ENCODE measurements at places on chromosomes 6 and 20. TPM values are rescaled to one million over a fixed set of nuclear protein-coding genes. Genes with fewer than 3 reads are reported as not detected.
A peak's percentile ranks its signal among the peaks of the same experiment; 100 is the strongest.

KIAA1755 gene
- total RNA-seq = 0.20 TPM

DNA sequence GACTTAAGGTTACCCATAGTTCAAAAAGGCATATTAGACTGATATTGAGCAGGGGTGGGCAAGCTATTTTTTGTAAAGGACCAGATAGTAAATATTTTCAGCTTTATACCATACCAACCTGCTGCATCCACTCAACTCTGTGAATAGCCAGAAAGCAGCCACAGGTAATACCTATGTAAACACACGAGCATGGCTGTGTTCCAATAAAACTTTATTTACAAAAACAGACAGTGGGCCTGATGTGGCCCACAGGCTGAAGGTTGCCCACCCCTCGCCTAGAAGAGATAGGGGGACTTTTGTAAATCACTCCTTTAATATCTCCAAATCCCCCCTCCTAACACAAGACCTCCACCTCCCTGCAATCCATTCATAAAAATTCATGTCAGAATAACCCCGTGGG lies 64.4 kb downstream of the PSMG4 start:
- DNase-seq = no peak

- DNase-seq = no peak
These were observed 3.1 kb downstream of the PPP1R18 start for GRCh38 chr6:30683183-30683979.

GRCh38 chr6:52385074-52385473 lies 23.1 kb downstream of the PAQR8 start:
- DNase-seq = peak; percentile 26

ADGRG6 gene
- 33.4 TPM for total RNA-seq

GRCh38 chr6:128487746-128488145 lies 32.7 kb downstream of the PTPRK start:
- peak; percentile 71 for DNase-seq

LGSN gene
- total RNA-seq = not detected

GRCh38 chr6:3001773-3002293 lies 2.1 kb downstream of the NQO2 start:
- DNase-seq = peak; percentile 88

DNA sequence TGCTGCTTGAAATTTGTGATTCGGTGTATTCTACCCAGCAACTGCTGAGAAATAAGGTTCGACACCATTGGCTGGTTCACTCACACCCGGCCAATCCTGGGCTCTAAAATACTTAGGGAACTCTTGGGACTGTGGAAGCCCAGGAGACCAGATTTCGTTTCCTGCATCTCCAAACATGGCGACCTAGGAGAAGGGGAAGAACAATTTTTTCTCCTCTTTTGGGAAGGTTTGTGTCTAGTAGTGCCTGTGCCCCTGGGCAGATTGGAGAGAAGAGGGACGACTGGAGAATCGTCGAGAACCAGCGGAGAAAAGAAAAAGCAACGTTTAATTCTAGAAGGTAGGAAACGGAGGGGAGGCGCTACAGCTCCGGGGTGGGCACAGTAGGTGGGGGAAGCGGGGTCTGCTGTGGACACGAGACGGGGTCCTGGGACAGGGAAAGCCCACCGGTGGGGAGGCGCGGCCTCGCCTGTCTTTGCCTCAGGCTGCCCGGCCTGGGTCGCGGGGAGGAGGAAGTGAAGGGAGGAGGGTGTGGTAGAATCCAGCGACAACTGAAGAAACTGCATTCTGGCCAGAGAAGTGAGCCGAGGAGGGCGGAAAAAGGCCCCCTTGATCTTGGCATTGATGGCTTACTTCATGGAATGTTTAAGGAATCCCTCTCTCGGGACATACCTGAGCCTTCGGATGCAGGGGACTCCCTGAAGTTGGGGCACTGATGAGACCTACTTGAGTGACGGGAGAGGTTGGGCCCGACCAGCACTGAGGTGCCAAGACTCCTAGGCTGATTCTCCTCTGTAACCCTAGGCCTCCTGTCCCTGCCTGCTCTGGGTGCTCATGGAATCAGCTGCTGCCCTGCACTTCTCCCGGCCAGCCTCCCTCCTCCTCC lies at the start of gene BTN2A1:
Gene BTN2A1, plus strand, starts transcription at position 150 of the 883 bp plus-strand sequence. Its CDS starts 682 bp downstream, at position 832.
- DNase-seq = peak; percentile 88

DNA sequence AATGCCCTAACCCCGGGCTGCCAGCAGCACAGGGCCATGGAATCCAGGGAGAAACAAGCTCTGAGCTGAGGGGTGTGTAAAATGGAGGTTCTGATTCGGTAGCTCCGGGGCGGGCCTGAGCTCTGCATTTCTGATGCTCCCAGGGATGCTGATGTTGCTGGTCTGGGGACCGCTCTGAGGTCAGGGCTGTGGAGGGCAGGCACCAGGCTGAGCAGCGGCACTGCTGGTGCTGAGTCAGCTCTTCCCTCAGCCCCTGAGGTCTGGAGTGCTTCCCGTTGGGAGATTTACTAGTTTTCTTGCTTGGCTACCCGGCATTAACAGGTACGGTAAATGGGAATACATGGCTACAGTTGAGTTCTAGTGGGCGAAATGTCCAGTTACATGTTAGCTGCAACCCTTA lies 18.6 kb upstream of the CST3 start:
- DNase-seq = no peak

TPBG gene
- 28.9 TPM for total RNA-seq

CDH22 gene
- 0.07 TPM for total RNA-seq

DNA sequence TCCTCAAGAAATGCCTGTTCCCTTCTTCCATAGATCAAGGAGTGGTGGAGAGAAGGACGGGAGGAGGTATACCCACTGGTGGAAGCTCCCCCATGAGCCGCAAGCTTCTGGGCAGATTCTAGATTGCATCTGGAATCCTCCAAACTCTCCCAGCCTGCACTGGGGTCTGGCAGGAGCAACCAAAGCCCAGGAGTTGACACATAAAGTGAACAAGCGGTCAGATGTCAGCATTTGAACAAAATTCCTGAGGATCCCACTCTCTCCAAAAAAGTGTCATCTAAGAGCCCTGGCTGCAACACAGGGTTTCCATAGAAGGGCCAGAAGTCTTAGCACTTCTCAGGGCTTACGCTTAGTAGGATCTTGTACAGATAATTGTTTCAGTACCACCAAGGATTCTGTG lies 88.2 kb downstream of the KCNB1 start:
- no peak for DNase-seq

- no peak for DNase-seq
These were observed 29.5 kb downstream of the RBM38 start for GRCh38 chr20:57420571-57421252.

DNA sequence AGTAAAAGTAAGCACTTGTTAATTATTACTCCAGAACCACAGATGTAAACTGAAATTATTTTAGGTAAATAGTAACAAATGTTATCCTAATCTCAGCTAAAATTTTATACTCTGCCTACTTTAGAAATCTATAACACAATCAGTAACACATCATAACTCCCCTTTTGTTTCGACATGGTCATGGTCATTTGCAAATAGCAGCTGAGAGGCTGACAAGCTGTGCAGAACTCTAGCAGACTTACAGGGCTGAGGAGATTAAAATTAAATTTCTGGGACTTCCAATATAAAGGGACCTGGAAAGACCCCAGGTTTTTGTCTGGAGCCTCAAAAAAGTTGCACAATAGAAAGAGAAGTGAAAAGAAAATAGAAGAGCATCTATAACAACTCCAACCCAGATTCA lies 88.8 kb downstream of the PRL start:
- no peak for DNase-seq

MRAP2 gene
- total RNA-seq = 0.09 TPM

GRCh38 chr20:2865630-2866029 lies 7.7 kb upstream of the PTPRA start:
- DNase-seq = no peak

DEF6 gene
- 16.5 TPM for total RNA-seq

DNA sequence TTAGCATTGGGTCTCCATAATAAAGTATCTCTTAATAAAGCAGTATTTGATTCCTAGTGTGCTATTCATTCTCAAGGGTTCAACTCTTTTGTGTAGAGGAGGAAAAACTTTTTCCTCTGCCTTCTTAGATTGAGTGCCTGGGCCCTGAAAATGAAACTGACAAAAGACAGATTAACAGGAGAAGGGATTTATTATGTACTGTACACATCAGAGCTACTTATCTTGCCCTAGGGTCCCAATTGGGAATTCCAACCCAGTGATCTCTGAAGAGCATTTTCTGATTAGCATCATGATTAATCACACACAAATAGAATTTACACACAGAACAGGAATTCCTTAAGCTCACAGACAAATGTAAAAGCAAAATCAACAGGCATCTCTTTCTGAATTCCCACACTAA lies 128.9 kb downstream of the CD164 start:
- DNase-seq = no peak

TMEM217 gene
- total RNA-seq = 0.74 TPM

DNA sequence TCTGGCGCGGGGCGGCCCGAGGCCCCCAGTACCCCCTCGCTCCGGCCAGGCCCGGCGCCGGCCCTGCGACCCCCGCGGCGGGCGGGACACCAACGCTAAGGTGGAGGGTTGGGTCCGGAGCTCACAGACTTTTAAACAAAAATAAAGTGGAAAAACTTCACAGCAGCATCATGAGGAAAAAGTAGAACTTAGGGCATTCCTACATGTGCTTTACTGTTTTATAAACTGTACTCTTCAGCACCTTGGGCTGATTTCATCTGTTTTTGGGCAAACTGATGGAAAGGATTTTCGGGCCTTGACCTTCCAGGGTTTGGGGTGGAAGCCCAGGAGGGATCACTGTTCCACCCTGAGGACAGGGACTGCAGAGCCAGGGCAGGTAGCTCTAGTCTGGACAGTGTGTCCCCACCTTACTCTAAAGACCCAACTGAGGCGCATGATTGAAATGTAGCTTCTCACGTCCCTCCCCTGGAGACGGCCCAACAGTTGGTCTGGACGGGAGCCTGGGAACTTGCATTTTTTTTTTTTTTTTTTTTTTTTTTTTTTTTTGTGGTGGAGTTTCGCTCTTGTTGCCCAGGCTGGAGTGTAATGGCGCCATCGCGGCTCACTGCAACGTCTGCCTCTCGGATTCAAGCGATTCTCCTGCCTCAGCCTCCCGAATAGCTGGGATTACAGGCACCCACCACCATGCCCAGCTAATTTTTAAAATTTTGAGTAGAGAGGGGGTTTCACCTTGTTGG lies 740 bp downstream of the NELFCD start:
- DNase-seq = peak; percentile 35

LY6G5C gene
- total RNA-seq = 0.30 TPM

- no peak for DNase-seq
These were observed 30.2 kb upstream of the RNF8 start for GRCh38 chr6:37323580-37323979.

DNA sequence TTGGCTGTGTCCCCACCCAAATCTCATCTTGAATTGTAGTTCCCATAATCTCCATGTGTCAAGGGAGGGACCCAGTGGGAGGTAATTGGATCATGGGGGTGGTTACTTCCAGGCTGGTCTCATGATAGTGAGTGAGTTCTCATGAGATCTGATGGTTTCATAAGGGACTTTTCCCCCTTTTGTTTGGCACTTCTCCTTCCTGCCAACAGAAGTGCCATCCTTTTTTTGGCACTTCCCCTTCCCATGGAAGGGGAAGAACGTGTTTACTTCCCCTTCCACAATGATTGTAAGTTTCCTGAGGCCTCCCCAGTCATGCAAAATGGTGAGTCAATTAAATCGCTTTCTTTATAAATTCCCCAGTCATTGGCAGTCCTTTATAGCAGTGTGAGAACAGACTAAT lies 18.0 kb upstream of the PI3 start:
- no peak for DNase-seq

- DNase-seq = no peak
These were observed 162.4 kb downstream of the CD109 start for GRCh38 chr6:73858376-73858775.

RBL1 gene
- 10.7 TPM for total RNA-seq

GRCh38 chr6:153028286-153028685 lies 25.8 kb upstream of the MTRF1L start:
- DNase-seq = no peak

DNA sequence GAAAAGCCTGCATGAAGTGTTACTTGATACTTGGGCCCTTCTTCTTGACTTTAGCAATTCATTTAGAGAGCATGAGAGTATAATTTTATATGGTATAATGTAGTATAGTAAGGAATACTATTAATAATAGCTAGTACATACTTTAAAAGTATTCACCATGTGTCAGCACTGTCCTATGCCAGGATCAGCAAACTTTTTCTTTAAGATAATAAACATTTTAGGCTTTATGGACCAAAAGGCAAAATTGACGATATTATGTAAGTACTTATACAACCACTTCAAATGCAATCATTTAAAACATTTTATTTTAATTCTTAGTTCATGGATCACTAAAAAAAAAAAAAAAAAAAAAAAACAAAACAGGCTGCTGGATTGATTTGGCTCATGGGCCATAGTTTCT lies 163.9 kb downstream of the IBTK start:
- no peak for DNase-seq

- no peak for DNase-seq
These were observed 2.3 kb downstream of the GNAS start for GRCh38 chr20:58854638-58855471.

DNA sequence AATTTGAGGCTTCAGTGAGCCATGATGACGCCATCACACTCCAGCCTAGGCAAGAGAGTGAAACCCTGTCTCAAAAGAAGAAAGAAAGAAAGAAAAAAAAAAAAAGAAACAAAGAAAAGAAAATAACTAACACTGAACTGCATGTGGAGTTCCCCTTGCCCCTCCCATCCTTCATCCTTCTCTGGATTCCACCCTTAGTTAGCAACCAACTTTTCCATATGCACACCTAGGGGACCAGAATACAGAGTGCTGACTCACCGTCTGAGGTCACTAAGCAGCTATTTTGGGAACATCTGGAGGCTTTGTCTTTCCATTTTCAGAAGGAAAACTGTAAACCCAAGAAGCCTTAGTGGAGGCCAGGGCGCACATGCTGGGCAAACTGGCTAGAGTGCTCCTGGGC lies 257.4 kb downstream of the MAFB start:
- DNase-seq = no peak

- no peak for DNase-seq
These were observed 84.5 kb upstream of the LRFN2 start for GRCh38 chr6:40671694-40672050.

- no peak for DNase-seq
These were observed 63.5 kb downstream of the CLIC5 start for GRCh38 chr6:45952168-45952529.

CAP2 gene
- total RNA-seq = 16.5 TPM

BIRC7 gene
- not detected for total RNA-seq

MTO1 gene
- total RNA-seq = 17.4 TPM

DNA sequence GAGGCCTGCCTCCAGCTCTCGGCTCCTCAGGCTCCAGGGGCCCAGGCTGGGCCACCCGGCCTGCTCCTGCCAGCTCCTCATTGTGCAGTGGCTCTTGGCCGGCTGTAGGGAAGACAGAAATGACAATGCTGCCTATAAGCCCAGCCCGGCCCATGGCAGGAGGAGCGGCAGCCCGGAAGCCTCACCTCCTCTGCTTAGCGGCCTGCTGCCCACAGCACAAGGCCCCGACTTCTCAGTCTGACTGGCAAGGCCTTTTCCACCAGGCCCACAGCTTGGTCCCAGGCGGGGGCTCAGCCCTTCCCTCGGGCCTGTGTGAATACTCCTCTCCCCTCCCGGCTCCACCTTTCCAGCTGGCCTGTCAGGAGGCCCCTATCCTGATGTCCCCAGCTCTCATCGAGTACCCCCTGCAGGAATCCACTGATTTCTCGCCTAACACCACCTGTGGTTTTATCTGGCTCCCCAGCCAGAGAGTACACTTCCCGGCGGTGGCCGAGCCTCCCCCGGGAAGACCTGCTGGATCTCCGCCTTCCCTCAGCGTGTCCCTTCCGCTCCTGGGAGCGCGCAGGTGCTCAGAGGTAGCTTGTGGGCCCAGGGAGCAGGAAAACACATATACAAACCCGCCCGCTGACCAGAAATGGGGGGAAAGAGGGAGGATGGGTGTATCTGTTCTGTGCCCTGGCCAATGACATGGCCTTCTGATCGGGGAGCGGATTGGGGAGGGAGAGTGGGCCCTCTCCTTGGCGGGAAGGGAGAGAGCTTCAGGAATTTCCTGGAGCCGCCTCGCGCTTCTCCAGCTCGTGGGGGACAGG lies 963 bp downstream of the DDRGK1 start:
- DNase-seq = no peak

All from Caki2 (cell line).